ENCODE measurements at places on chromosomes 5 and 9. TPM values are rescaled to one million over a fixed set of nuclear protein-coding genes. Genes with fewer than 3 reads are reported as not detected.

The PCDHGA9 gene
- total RNA-seq, result 0.07 TPM

The CDC25C gene
- total RNA-seq, result 10.1 TPM

The TAS2R1 gene
- not detected for total RNA-seq

The ECM2 gene
- total RNA-seq, result 0.24 TPM

The PHAX gene
- 49.7 TPM for total RNA-seq

The PGM5 gene
- not detected for total RNA-seq

The NR4A3 gene
- 2.1 TPM for total RNA-seq

The GARIN3 gene
- total RNA-seq, result not detected

The C9 gene
- total RNA-seq, result not detected

The ENTREP1 gene
- total RNA-seq, result 0.43 TPM

The IFNA21 gene
- total RNA-seq, result not detected

The FGF18 gene
- 0.62 TPM for total RNA-seq

The SPAAR gene
- not detected for total RNA-seq

The ITGA2 gene
- 21.7 TPM for total RNA-seq

The HARS1 gene
- 87.0 TPM for total RNA-seq

The HNRNPH1 gene
- 499 TPM for total RNA-seq

The LCN15 gene
- not detected for total RNA-seq

The NME5 gene
- not detected for total RNA-seq

The RFESD gene
- 2.4 TPM for total RNA-seq

The PCDHGA8 gene
- 0.06 TPM for total RNA-seq

The CENPK gene
- 40.9 TPM for total RNA-seq

The NR6A1 gene
- 1.7 TPM for total RNA-seq

The KCNT1 gene
- total RNA-seq, result not detected

The CAMK4 gene
- total RNA-seq, result 0.11 TPM

The TMEM174 gene
- not detected for total RNA-seq

The ENHO gene
- total RNA-seq, result 2.1 TPM

The SEMA6A gene
- 0.39 TPM for total RNA-seq

The GFI1B gene
- total RNA-seq, result not detected

The TAF11L10 gene
- not detected for total RNA-seq

The FOXI1 gene
- total RNA-seq, result not detected

The SLC34A3 gene
- total RNA-seq, result not detected

The SPATA31A3 gene
- total RNA-seq, result not detected

The JAKMIP2 gene
- not detected for total RNA-seq

The AGXT2 gene
- total RNA-seq, result not detected

The OLFM1 gene
- 10.3 TPM for total RNA-seq

The ZNF189 gene
- 6.4 TPM for total RNA-seq

The SNX24 gene
- 23.8 TPM for total RNA-seq

The PCDHGB4 gene
- total RNA-seq, result 0.70 TPM

The LTC4S gene
- 0.25 TPM for total RNA-seq

The SNCAIP gene
- total RNA-seq, result 0.03 TPM

The CD72 gene
- total RNA-seq, result 0.06 TPM

The ADRB2 gene
- 0.79 TPM for total RNA-seq

The SLC6A7 gene
- 0.02 TPM for total RNA-seq

The PTGR1 gene
- 396 TPM for total RNA-seq

The PLAC8L1 gene
- 0.26 TPM for total RNA-seq

The NEUROG1 gene
- not detected for total RNA-seq

The SPINK4 gene
- not detected for total RNA-seq

The GMCL2 gene
- total RNA-seq, result not detected

The AP3B1 gene
- 31.3 TPM for total RNA-seq

The ANKRD31 gene
- total RNA-seq, result 0.03 TPM

Data from A549 treated with CORT108297 at 1 μM for 4 hours (cell line).